Activated CD4-positive, alpha-beta memory T cell treated with anti-CD3 and anti-CD28 coated beads for 36 hours (primary cell): ENCODE measurements at places on chromosomes 11 and 22. TPM values are rescaled to one million over a fixed set of nuclear protein-coding genes. Genes with fewer than 3 reads are reported as not detected.

DNA sequence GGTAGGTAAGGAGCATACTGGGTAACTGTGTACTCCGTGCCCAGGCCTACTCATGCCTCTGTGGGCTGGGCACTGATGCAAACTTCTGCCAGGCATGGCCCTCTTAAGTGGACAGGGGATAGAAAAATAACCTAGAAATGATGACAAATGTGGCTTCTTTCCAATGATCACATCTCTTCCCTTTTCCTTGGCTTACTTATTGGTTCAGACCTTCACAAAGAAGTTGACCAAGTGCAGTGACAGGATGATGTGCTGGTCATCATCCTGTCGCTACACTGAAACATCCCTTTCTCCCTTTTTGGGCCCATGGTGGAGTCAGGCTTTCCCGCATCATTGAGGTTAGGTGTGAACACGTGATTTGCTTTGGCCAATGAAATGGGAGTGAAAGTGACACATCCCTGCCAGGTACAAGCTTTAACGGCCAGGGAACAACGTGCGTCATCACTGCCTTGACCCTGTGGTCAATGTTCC is 31.8 kb upstream of the APOBEC3A start:
- DNase-seq = no peak

DNA sequence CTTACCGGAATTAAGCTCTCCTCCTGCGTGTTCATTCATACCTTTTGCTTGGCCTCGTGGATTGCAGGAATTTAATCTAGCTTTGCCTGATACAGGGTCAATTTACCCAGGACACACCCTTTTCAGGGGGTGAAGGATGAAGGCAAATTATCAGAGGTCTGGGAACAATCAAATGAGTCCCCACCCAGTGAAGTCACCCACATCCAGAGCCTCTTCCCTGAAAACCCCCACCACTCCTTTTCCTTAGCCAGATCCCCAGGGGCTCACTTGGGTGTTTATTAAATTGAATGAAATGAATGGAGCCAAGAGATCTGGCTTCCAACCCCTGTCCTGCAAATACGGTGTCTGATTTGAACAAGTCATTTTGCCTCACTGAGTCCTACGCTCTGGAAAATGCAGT is 31.0 kb upstream of the LIPT2 start:
- DNase-seq = no peak

DNA sequence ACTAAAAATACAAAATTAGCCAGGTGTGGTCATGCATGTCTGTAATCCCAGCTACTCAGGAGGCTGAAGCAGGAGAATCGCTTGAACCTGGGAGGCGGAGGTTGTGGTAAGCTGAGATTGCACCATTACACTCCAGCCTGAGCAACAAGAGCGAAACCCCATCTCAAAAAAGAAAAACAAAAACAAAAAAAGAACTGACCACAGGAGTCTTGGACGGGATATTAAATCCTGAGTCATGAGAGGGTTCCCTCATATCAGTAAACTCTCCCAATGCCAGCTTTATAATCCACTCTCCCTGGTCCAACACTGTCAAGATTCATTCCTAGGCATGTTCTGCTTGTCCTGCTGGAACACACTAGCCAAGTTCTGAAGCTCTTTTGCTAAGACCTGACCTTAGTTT is 61.5 kb upstream of the EP300 start:
- DNase-seq = no peak

- DNase-seq = no peak
Measured at GRCh38 chr22:36360011-36360410, 27.8 kb downstream of the MYH9 start.

GRCh38 chr11:111766834-111767142 is 599 bp upstream of the PPP2R1B start:
- no peak for DNase-seq

- no peak for DNase-seq
Measured at GRCh38 chr11:41579546-41579945, 120.1 kb upstream of the LRRC4C start.

DNA sequence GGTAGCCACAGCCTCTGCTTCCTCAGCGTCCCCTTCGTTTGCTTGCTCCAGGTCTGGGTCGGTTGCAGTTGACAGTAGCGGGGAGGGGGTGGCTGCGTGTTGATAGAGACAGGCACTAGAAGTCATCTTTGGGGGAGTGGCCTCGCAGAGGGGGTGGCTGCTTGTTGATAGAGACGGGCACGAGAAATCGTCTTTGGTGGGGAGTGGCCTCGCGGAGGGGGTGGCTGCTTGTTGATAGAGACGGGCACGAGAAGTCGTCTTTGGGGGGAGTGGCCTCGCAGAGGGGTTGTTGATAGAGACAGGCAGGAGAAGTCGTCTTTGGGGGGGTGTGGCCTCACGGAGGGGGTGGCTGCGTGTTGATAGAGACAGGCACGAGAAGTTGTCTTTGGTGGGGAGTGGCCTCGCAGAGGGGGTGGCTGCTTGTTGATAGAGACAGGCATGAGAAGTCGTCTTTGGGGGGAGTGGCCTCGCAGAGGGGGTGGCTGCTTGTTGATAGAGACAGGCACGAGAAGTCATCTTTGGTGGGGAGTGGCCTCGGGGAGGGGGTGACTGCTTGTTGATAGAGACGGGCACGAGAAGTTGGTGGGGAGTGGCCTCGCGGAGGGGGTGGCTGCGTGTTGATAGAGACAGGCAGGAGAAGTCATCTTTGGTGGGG is 328.3 kb downstream of the TBC1D22A start:
- peak; percentile 44 for DNase-seq

GGTLC3 gene
- total RNA-seq = not detected

CRKL gene
- 65.1 TPM for total RNA-seq

VEGFB gene
- 82.1 TPM for total RNA-seq
